Right forelimb (tissue), 1 donor: ENCODE measurements at places on chromosomes 13 and 19.

GRCh38 chr19:47247308-47247990, 8.9 kb upstream of the CCDC9 start:
- DNase-seq, result peak; percentile 85

GRCh38 chr13:94121686-94122085, 357.8 kb downstream of the DCT start:
- DNase-seq, result no peak

DNA sequence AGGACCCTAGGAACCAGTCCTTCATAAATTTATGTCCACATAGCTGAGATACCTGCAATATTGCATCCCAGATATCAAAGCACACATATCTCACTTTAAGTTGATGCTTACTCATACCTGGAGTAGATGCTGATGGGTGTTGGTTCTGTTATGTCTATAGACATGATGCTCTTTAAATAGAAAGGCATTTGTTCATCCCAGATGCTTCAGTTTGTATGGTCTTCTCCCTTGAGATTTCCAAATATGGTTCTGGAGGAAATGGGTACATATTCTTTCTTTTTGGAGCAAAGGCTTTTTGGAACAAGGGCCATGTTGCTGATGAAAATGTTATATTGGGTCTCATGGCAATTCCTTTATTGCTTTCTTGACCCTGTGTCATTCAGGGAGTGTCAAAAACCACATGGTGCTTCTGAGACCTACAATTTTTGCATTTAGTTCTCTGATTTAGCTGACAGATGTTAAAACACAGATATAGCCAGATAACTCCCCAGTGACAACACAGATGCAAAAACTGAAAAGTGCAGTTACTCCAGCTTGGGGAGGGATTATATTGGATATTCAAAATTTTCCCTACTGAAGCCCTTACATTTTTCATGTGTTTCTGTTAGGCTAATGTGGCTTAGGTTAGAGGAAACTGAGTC, 211.4 kb downstream of the KCNRG start:
- no peak for DNase-seq

- no peak for DNase-seq
Measured at GRCh38 chr13:65789815-65790214, 1440.3 kb downstream of the PCDH9 start.

DNA sequence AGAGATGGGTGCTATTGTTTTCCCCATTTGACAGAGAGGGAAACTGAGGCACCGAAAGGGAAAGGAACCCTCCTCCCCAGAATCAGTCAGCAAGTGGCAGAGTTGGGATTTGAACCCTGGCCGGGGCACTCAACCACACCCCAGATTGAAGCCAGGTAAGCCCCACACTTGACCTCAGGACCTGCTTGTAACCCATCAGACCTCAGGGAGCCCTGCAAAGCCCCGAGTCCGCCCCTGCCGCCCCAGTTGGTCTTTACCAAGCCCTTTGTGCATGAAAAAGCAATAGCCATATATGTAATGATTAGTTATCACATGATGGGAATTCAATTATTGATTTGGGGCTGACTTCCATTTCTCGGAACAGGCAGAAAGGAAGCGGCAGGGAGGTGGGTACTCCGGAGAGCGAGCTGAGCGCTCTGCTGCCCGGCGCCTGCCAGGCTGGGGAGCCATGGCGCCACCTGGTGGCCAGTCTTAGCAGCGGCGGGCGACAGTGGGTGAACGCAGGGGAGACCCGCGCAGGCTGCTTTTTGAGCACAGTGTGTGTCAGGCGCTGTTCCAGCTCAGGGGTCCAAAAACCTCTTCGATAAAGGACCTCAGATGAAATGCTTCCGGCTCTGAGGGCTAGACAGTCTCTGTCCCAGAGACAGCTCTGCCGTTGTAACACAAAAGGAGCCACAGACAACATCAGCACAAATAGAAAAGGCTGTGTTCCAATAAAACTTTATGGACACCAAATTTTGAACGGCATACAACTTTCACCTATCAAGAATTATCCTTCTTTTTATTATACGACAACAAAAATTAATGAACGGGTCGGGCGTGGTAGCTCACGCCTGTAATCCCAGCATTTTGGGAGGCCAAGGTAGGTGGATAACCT, 82.9 kb upstream of the CACNA1A start:
- DNase-seq, result peak; percentile 79

DNA sequence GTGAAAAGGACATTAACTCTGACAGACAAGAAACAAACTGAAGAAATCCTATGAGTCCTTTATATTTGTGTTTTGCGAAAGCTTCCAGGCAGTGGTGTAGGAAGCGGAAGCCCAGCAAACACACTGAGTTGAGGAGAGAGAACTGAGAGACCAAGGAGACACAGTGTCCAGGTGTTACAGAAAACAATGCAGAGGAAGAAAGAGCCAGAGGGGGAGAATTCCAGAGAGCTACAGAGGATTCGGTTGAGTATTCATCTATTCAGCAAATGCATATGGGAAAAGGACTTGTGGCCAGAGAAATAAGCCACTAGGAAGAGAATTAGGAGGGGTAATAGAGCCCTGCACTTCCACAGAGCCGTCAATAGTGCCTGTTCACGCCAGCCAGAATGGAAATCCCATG, 183.5 kb downstream of the LIG4 start:
- no peak for DNase-seq
